ENCODE measurements at places on chromosomes 4 and X. TPM values are rescaled to one million over a fixed set of nuclear protein-coding genes. Genes with fewer than 3 reads are reported as not detected.

DNA sequence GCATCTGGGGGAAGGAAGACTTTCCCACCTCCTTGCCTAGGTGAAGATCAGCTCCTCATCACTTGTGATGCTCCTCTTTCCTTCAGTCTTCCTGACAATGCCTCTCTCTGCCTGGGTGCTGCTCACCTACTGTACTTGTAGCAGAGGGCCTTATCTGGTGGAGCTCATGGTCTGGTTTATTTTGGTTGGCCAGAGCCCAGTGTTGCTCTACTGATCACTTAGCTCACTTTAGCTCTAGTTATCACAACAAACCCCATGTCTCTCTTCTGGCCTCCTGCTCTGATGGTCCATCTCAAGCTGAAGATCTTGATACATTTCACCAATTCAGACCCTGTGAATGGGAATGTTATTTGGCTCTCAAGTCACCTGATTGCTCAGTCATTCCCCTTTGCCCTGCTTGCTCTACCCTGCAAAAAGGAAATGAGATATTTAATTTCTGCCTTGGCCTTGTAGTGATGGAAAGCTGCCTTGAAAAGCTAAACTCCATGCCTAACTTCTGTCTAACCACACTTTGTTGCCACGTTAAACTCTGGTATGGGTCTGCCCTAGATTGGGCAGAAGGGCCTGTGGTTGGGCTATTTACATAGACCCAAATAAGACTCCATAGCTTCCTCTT lies 30.3 kb upstream of the ADH1C start:
- H3K27ac ChIP-seq: peak overlapping the region; percentile 80
- H3K4me1 ChIP-seq: no peaks in the 10 kb centered on the region
- H3K27me3 ChIP-seq: no peaks in the 10 kb centered on the region
- H3K36me3 ChIP-seq: no peaks in the 10 kb centered on the region

- no peak overlapping the region for H3K27ac ChIP-seq
- no peaks in the 10 kb centered on the region for H3K4me1 ChIP-seq
- no peak for DNase-seq
- H3K4me3 ChIP-seq: no peak overlapping the region
- H3K36me3 ChIP-seq: no peaks in the 10 kb centered on the region
Measured at GRCh38 chr4:22686141-22686540, 6.6 kb upstream of the GBA3 start.

- no peak overlapping the region for H3K4me3 ChIP-seq
- no peak for DNase-seq
- H3K36me3 ChIP-seq: no peaks in the 10 kb centered on the region
- H3K4me1 ChIP-seq: no peaks in the 10 kb centered on the region
- H3K27ac ChIP-seq: no peak overlapping the region
- no peaks in the 10 kb centered on the region for H3K27me3 ChIP-seq
Measured at GRCh38 chr4:151721466-151721865, 39.3 kb downstream of the GATB start.

DNA sequence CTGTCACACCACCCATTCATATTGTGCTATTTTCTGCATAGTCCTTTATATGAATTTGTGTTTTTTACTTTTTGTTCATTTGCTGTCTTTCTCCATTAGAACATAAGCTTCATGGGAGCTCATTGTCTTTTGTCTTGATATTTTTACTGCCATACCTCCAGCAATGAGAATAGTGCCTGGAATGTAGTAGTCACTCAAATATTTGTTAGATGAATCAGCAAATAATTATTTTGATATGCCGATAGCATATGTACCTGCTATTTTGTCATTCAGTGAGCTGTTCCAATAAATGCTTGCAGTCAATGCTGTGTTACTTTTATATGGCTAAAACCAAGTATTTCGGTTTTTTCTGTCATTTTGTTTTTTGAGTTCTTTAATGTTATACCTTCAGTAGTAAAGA lies 43.5 kb upstream of the SLC25A31 start:
- no peak overlapping the region for H3K4me3 ChIP-seq
- no peak overlapping the region for H3K27ac ChIP-seq
- DNase-seq: no peak
- H3K36me3 ChIP-seq: no peaks in the 10 kb centered on the region

DNA sequence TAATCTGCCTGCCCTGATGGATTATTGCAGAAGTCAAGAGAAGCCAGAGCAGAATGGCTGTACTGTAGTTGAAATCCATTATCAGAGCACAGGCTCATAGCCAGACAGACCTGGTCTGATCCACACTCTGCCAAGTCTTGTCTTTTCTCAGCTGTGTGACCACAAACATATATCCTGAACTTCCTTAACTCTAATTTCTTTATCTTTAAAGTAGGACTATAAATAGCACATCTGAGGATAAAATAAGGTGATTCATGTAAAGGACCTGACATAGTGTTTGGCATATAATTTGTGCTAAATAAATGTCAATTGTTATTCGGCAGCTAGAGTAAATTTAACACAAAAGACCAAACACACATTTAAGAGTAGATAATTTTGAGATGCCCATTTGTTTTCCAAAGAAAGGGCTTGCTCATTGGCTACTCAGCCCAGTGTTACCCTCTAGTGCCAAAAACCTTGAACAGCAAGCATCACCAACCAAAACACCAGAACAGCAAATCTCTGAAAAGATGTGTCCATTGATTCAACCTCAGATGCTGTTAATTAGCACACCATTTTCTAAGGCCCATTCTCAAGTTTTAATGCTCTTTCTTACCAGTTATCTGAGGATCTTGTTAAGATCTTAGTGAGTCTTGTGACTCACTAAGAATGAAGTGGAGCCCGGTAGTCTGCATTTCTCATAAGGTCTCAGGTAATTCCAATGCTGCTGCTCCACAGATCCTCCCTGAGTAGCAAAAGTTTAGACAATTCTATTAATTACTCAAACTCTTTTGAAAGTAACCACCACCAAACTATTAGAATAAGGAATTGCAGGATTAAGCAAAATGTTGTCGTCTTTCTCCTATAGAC lies 108.8 kb downstream of the HHIP start:
- H3K27me3 ChIP-seq: no peaks in the 10 kb centered on the region
- no peaks in the 10 kb centered on the region for H3K36me3 ChIP-seq

DNA sequence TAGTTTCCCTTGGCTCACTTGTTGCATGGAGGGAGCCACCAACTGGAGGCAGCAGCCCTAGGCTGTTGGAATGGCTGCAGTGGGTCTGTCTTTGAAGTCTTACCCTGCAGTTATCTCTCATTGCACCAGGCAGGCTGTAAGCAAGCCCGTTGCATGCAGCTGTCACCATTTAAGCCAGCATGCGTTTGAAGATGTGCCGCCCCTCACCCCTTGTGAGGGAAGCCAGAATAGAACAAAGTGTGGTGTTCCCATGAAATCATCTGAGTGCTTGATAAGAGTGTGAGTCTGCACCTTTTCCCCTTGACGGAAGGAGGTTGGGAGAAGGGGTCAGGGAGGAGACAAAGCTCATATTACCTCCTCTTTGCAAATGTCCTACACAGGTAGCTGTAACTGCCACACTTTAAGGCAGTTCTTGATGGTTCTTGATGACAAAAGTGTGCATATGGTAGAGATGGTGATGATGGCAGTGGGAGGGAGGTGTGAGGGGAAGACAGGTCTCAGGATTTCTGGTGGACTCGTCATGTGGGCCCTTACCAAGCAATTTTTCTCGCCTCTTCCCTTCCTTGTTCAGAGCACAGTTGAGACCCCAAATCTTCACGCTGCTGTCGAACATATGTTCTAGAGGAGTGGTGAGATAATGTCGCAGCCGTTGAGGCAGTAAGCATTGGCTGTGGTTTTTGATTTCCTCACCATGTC lies 191.4 kb upstream of the LEF1 start:
- H3K27ac ChIP-seq: no peak overlapping the region
- H3K4me1 ChIP-seq: peaks cover 15% of the 10 kb centered on the region
- no peaks in the 10 kb centered on the region for H3K36me3 ChIP-seq
- no peak overlapping the region for H3K4me3 ChIP-seq
- DNase-seq: peak; percentile 70
- no peaks in the 10 kb centered on the region for H3K27me3 ChIP-seq

DNA sequence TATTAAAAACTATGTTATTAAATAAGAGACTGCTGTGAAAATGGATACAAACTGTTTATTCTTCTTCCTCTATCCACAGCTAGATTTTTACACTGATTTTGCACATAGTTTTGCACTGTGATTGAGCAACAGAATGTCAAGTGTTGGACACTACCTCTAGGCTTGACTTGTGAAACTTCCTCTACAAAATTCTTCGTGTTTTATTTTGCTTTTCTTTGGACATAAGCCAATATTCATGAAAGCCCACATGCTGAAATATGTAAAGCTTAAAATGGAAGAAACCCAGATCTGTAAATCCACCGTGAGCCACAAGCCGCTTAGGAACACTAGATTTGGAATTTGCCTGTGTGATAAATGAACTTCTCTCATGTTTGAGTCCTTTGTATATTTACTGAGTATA lies 849.4 kb downstream of the FSTL5 start:
- no peak overlapping the region for H3K27ac ChIP-seq
- no peak for DNase-seq
- no peak overlapping the region for H3K4me3 ChIP-seq
- no peaks in the 10 kb centered on the region for H3K4me1 ChIP-seq
- no peaks in the 10 kb centered on the region for H3K36me3 ChIP-seq
- H3K27me3 ChIP-seq: no peaks in the 10 kb centered on the region

GRCh38 chr4:104896660-104897645 lies 249.7 kb upstream of the TET2 start:
- H3K27ac ChIP-seq: no peak overlapping the region
- H3K4me3 ChIP-seq: no peak overlapping the region
- H3K36me3 ChIP-seq: no peaks in the 10 kb centered on the region
- no peaks in the 10 kb centered on the region for H3K27me3 ChIP-seq
- DNase-seq: no peak

GRCh38 chrX:78514852-78515251 lies 144.3 kb downstream of the RTL3 start:
- no peak for DNase-seq
- H3K27me3 ChIP-seq: no peaks in the 10 kb centered on the region
- H3K27ac ChIP-seq: peak overlapping the region; percentile 65
- H3K4me3 ChIP-seq: no peak overlapping the region
- H3K4me1 ChIP-seq: no peaks in the 10 kb centered on the region

DNA sequence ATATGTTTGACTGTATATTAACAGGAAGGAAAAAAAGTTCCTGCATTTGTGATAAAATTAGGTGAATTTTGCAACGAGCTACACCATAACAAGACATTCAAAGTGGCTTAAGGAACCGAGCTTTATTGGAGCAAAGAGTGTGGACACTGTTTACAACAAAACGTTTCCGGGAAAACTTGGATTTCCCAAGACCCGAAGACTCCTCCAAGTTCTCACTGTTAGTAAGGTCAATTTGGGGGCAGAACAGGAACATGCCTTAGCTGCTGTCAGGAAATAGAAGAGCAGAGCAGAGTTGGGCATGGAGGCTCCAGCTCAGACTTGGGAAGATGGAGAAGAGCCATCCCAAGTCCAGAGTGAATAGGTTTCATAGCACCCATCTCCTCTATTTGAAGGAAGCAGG lies 16.5 kb downstream of the ADH6 start:
- no peaks in the 10 kb centered on the region for H3K27me3 ChIP-seq
- H3K27ac ChIP-seq: peak overlapping the region; percentile 47
- DNase-seq: no peak
- H3K36me3 ChIP-seq: no peaks in the 10 kb centered on the region

Gene SATL1
- total RNA-seq: not detected

Gene DGAT2L6
- not detected for total RNA-seq

Gene SCML2
- 2.6 TPM for total RNA-seq

Gene XAGE2
- not detected for total RNA-seq

Gene PRPS2
- 19.1 TPM for total RNA-seq

Gene NPY5R
- total RNA-seq: not detected

Measured in esophagus muscularis mucosa (tissue), 4 donors.